ENCODE measurements at places on chromosomes 1 and 21.

GRCh38 chr1:2906085-2906484 is 104.6 kb upstream of the TTC34 start:
- H3K27ac ChIP-seq, result no peak overlapping the region
- H3K36me3 ChIP-seq, result no peaks in the 10 kb centered on the region
- no peak overlapping the region for H3K4me3 ChIP-seq
- peaks cover 39% of the 10 kb centered on the region for H3K27me3 ChIP-seq
- DNase-seq, result no peak

GRCh38 chr1:6288665-6289064 is 27.8 kb upstream of the GPR153 start:
- H3K27me3 ChIP-seq, result no peaks in the 10 kb centered on the region
- H3K27ac ChIP-seq, result no peak overlapping the region
- DNase-seq, result no peak

GRCh38 chr21:26832546-26832945 is 12.7 kb downstream of the ADAMTS1 start:
- H3K4me3 ChIP-seq, result no peak overlapping the region
- no peak overlapping the region for H3K27ac ChIP-seq
- no peaks in the 10 kb centered on the region for H3K4me1 ChIP-seq
- H3K36me3 ChIP-seq, result no peaks in the 10 kb centered on the region
- DNase-seq, result no peak

DNA sequence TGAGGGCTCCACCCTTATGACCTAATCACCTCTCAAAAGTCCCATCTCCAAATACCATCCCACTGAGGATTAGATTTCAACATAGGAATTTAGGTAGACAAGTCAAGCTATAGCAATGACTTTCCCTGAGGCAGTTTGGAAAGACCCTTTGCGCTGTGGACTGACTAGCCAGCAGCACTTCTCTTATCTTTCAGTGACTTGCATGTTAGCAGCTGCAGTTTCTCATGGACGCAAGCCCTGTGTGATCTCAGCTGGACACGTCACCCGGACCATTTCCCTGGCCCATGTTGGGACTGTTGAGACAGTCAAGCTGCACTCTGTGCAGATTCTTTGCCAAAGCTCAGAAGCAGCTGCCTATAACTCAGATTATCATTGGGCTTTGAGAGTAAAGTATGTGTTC is 408.1 kb upstream of the USP24 start:
- H3K36me3 ChIP-seq, result no peaks in the 10 kb centered on the region
- no peak overlapping the region for H3K27ac ChIP-seq
- no peaks in the 10 kb centered on the region for H3K27me3 ChIP-seq

GRCh38 chr1:51955797-51956527 is 34.5 kb downstream of the RAB3B start:
- no peaks in the 10 kb centered on the region for H3K4me1 ChIP-seq
- H3K36me3 ChIP-seq, result no peaks in the 10 kb centered on the region
- H3K27me3 ChIP-seq, result peaks cover 60% of the 10 kb centered on the region
- DNase-seq, result no peak
- H3K27ac ChIP-seq, result no peak overlapping the region
- no peak overlapping the region for H3K4me3 ChIP-seq

GRCh38 chr1:172137703-172138454 is 282.6 kb upstream of the C1orf105 start:
- peaks cover 23% of the 10 kb centered on the region for H3K4me1 ChIP-seq
- H3K36me3 ChIP-seq, result no peaks in the 10 kb centered on the region
- H3K4me3 ChIP-seq, result no peak overlapping the region
- DNase-seq, result no peak
- no peak overlapping the region for H3K27ac ChIP-seq

DNA sequence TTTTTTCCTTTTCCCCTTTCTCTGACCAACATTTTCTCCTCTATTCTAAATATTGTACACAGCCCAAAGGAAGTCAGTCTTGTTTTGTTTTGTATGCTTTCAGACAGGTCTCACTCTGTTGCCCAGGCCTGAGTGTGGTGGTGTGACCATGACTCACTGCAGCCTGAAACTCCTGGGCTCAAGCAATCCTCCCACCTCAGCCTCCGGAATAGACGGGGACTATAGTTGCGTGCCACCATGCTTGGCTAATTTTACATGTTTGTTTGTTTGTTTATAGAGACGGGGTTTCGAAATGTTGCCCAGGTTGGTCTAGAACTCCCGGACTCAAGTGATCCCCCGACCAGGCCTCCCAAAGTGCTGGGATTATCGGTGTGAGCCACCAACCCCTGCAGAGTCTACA is 72.8 kb downstream of the NRIP1 start:
- no peak overlapping the region for H3K4me3 ChIP-seq
- peaks cover 45% of the 10 kb centered on the region for H3K4me1 ChIP-seq
- no peaks in the 10 kb centered on the region for H3K27me3 ChIP-seq
- peaks cover 31% of the 10 kb centered on the region for H3K36me3 ChIP-seq
- H3K27ac ChIP-seq, result peak overlapping the region; percentile 66
- DNase-seq, result no peak

DNA sequence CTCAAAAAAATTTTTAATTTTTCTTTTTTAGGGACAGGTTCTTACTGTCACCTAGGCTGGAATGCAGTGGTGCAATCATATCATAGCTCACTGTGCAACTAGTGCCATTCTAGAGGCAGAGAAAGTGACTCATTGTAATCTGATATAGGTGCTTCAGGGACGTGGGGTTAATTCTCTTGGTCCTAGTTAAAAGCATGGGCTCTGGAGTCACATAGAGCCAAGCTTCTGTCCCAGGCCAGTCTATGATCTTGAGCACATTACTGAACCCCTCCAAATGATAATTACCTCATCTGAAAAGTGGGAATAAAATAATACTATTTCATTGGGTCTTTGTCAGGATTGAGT is 1.1 kb upstream of the ADIPOR1 start:
- peak; percentile 61 for DNase-seq
- H3K27ac ChIP-seq, result peak overlapping the region; percentile 43
- H3K36me3 ChIP-seq, result peaks cover 26% of the 10 kb centered on the region
- no peaks in the 10 kb centered on the region for H3K27me3 ChIP-seq

- DNase-seq, result no peak
- no peak overlapping the region for H3K27ac ChIP-seq
- H3K4me3 ChIP-seq, result no peak overlapping the region
- peaks cover 10% of the 10 kb centered on the region for H3K36me3 ChIP-seq
These were observed 32.8 kb downstream of the COQ8A start for GRCh38 chr1:226972931-226973330.

DNA sequence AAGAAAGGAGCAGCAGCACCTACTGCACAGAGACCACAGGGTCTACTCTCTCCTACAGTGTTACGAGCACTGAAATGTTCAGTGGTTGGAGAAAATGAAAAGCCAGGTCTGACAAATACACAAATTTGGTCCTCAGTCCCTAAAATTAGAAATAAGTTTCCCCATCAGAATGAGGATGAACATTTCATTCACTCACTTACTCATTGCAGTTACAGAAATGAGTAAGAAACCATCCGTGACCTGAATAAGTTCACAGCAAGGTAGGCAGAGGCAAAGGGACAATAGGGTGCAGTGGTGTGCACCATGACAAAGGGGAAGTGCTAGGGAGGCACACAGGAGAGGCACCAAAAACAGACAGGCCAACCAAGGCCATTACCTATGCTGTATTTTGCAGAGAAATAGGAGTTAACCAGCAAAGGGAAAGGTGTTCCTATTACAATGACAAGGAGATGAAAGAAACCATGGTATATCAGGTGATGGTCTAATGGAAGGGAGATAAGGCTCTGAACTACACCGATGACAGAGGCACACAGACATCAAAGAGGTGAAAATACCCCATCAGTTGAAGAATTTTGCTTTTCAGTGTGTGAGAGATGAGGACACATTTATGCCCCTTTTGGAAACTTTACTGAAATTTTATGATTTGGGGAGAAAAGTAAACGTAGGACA is 29.4 kb downstream of the VAV3 start:
- no peak overlapping the region for H3K4me3 ChIP-seq
- H3K27ac ChIP-seq, result peak overlapping the region; percentile 30
- peaks cover 17% of the 10 kb centered on the region for H3K4me1 ChIP-seq
- DNase-seq, result no peak

DNA sequence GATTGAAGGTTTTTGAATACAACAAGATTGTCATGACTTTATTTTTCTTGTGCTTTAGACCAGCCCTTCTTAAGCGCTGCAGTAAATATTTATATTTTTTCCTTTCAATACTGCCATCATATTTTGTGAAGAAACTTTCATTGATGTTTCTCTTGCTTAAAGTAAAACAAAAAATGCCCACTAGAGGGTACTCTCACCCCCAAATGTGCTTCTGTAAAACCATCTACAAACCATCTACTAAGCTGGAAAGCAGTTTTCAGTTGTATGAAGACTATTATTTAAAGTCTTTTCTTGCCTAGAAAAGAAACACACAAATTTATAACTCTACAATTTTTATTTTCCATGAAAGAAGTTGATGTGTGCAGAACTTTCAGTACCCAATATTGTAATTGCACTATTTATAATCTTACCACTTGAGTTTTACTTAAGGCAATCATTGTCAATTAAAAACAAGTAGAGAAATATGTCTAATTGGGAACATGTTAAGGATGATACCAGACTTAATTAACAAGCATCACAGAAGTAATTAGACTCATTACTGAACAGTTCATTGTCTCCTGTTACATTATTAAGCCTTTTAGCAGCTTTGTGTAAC is 10.7 kb downstream of the LEPR start:
- H3K27me3 ChIP-seq, result no peaks in the 10 kb centered on the region
- peaks cover 17% of the 10 kb centered on the region for H3K36me3 ChIP-seq
- H3K4me1 ChIP-seq, result peaks cover 30% of the 10 kb centered on the region
- no peak for DNase-seq

GRCh38 chr1:65407877-65408276 is 12.6 kb upstream of the LEPR start:
- peaks cover 4% of the 10 kb centered on the region for H3K36me3 ChIP-seq
- no peak for DNase-seq
- H3K27me3 ChIP-seq, result no peaks in the 10 kb centered on the region
- peak overlapping the region; percentile 24 for H3K27ac ChIP-seq
- peaks cover 15% of the 10 kb centered on the region for H3K4me1 ChIP-seq

- H3K27ac ChIP-seq, result no peak overlapping the region
- peaks cover 32% of the 10 kb centered on the region for H3K36me3 ChIP-seq
- H3K27me3 ChIP-seq, result no peaks in the 10 kb centered on the region
- no peak for DNase-seq
These were observed 2.9 kb upstream of the ATP1A1 start for GRCh38 chr1:116370181-116370580.

DNA sequence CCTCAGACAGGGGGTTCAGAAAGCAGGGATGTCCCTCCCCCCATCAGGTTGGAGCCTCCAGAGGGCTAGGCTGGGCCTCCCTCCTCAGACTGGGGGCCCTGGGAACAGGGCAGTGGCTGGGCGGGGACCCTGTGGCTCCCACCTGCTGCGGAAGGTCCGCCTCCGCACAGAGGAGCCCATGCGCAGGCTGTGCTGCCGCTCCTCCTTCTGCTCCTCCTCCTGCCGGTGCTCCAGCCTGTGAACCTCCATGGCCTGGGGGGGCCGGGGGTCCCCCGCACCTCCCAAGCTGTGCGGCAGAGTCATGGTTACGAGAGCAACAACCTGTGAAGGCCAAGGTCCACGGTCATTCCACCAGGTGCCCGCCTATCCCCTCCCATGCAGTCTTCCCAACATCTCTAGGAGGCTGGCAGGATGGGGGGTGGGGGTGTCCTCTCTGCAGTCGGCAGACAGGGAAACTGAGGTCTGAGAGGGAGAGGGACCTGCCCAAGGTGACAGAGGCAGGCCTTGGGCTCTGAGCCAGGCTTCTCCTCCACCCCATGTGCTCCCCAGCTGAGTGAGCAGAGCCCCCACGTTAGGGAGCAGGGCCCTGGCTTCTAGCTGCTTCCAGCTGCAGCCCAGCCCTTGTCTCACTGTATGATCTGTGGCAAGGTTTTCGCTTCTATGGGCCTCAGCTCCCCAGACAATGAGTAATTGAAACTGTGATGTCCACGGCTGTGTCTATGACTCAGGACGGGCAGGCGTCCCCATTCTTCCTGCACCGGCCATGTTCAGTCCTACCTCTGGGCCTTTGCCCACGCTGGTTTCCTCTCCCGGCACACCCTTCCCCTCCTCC is 3.4 kb downstream of the MYOM3 start:
- H3K36me3 ChIP-seq, result peaks cover 5% of the 10 kb centered on the region
- no peaks in the 10 kb centered on the region for H3K27me3 ChIP-seq
- H3K4me1 ChIP-seq, result peaks cover 12% of the 10 kb centered on the region
- H3K27ac ChIP-seq, result no peak overlapping the region
- H3K4me3 ChIP-seq, result no peak overlapping the region

DNA sequence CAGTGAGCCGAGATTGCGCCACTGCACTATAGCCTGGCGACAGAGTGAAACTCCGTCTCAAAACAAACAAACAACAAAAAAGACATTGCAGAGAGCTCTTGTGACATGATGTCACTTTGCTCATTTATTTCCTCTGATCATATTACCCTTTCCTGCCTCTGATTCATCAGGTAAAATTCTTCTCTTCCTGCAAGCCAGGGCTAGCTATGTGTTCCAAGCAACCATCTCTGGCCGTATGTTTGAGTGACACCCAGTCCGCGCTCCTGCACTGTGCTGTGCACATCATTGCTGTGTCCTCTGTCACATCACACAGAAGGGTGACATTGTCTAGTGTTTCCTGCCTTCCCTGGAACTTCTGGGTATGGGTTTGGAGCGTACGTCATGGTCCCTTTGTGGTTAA is 251.3 kb downstream of the PCP4 start:
- H3K27me3 ChIP-seq, result no peaks in the 10 kb centered on the region
- no peak overlapping the region for H3K4me3 ChIP-seq
- no peak overlapping the region for H3K27ac ChIP-seq

DNA sequence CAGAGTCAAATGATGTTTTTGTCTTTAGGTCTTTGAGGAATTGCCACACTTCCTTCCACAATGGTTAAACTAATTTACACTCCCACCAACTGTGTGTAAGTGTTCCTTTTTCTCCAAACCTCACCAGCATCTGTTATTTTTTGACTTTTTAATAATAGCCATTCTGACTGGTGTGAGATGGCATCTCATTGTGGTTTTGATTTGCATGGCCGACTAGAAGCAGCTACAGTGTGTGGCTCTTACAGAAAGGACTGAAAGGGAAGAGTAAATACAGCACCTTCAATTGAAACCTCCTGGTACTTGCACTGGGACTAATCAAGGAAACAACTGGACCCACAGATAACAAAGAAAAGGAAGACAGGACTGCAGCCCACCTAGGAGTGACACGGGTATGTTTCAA is 668.0 kb upstream of the RGS18 start:
- H3K4me3 ChIP-seq, result no peak overlapping the region
- no peak for DNase-seq
- H3K4me1 ChIP-seq, result no peaks in the 10 kb centered on the region
- H3K36me3 ChIP-seq, result no peaks in the 10 kb centered on the region
- no peak overlapping the region for H3K27ac ChIP-seq
- H3K27me3 ChIP-seq, result no peaks in the 10 kb centered on the region

GRCh38 chr21:31873696-31874599 is 1.1 kb downstream of the HUNK start:
- peaks cover 7% of the 10 kb centered on the region for H3K4me1 ChIP-seq
- H3K4me3 ChIP-seq, result peak overlapping the region; percentile 87
- no peak overlapping the region for H3K27ac ChIP-seq
- H3K36me3 ChIP-seq, result peaks cover 11% of the 10 kb centered on the region

DNA sequence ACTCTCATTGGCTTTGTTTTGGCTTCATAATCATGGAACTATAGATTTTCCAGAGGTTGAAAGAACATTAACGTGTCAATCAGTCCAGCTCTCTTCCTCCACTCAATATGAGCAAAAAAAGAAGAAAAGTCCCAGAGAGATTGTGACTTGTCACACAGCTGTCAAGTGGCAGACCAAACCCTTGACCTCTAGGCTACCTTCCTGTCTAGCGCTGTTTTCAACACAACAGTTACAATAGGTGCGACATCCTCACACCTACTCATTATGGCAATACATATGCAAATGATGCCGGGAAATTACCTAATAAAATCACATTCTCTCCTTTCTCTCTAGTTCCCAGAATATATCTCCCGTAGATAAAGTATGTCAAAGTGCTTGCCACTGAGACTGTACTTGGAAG is 1.1 kb downstream of the WARS2 start:
- no peak for DNase-seq
- no peak overlapping the region for H3K27ac ChIP-seq
- no peaks in the 10 kb centered on the region for H3K27me3 ChIP-seq
- H3K36me3 ChIP-seq, result peaks cover 5% of the 10 kb centered on the region

All from Calu3 (cell line).